ENCODE measurements at places on chromosomes 3 and 15. TPM values are rescaled to one million over a fixed set of nuclear protein-coding genes. Genes with fewer than 3 reads are reported as not detected.

DNA sequence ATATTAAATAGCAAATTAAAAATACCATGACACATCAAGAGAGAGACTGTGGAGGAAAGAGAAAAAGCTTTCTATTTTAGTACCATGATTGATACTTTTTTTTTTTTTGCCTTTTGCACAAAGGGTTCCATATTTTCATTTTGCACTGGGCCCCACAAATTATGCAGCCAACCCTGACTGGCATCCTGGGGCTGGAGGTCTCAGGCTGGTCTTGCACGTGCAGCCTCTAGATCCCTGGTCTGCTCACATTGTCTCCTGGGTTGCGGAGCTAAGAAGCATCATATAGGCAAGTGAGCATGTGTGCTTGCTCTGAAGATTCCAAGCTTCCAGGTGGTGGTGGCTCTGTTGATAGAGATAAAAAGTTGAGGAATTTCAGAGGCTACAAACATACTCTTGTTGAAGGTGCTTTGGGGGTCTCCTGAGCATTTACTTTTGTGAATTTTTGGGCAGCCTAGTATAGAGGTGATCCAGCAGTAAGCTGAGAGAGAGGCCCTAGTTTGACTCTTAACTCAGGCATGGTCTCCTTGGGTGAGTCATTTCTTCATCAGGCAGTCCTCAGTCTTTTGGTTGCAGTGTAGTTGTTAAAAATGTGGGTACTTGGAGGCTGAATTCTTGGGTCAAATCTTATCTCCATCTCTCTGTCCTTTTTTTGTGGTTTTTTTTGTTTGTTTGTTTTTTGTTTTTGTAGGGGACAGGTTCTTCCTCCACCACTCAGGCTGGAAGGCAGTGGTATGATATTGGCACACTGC, 31.3 kb downstream of the SMAD3 start:
- DNase-seq = no peak

DNA sequence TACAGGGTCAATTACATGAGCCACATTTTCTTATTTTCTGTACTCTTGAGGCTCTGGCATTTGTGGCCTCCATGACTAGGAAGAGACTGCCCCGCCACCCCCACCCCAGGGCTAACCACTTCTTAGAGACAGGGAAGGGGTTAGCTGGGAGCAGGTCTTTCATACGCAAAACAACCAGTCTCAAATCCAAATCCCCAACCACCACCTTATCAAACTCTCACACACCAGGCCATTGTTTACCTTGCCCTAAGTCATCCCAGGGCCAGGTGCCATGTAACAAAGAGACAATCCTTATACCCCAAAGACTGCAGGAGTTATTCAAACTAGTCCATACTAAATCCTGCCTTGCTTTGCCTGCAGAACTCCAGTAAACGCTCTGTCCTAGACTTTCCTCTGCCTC, 77.8 kb downstream of the B3GNT5 start:
- no peak for DNase-seq

- no peak for DNase-seq
Observed at GRCh38 chr3:162136136-162136535, 639.5 kb downstream of the OTOL1 start.

DNA sequence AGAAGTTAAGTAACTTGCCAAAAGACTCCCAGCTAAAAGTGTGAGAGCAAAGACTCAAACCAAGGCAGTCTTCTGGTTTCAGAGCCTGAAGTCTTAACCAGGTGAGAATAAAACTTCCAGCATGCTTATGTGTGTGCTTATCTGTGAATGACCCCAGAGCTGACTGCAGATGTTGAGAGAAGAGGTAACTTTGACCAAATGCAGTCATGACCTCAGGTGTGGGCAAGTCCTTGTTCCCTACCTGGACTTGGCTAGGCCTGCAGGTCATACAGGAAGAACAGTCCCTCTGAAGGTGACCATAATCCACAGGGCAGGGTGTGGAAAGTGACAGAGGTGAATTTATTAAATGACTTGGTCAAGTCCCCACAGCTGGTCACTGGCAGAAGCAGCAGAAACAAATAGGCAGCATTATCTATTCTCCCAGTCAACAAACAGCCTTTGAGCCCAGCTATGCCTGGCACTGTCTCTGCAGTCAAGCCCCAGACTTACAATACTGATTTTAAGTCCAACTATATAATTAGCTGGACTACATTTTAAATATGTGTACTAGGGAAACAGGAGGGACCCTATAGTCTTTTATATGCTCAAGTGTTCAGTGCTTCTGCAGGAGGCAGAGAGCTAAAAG, 3.0 kb upstream of the CPEB1 start:
- DNase-seq = no peak

- DNase-seq = peak; percentile 70
Observed at GRCh38 chr15:98953000-98953787, 54.4 kb downstream of the PGPEP1L start.

- DNase-seq = no peak
Observed at GRCh38 chr3:109973733-109974132, 636.4 kb upstream of the DPPA4 start.

DNA sequence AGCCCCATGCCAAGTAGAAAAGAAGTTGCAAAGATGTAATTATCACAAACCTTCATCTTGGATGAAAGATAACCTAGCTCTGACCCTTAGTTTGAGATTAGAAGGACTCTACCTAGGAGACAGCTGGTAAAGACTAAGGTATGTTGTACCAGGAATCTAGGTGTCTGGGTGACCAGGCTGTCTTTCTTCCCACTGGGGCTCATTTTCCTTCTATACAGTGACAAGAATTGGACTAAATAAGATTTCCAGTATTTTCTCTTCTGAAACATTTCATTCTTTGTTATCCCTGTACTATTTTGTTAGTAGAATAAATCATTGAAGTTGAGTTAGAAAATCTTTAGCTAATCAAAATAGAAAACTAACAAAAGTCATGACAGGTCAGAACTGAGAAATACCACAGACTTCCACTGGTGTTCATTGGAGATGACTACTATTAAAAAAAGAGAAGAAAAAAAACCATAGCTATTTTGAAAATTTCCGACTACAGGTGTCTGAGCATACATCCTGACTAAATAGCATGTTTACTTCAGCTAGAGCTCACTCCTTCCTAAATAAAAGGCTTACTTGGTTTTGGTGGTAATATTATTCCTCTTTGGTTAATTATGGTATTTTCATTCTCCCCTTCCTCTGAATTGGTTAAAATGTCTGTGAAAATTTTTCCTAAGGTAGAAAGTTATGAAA, 10.1 kb downstream of the TGFBR2 start:
- no peak for DNase-seq

DNA sequence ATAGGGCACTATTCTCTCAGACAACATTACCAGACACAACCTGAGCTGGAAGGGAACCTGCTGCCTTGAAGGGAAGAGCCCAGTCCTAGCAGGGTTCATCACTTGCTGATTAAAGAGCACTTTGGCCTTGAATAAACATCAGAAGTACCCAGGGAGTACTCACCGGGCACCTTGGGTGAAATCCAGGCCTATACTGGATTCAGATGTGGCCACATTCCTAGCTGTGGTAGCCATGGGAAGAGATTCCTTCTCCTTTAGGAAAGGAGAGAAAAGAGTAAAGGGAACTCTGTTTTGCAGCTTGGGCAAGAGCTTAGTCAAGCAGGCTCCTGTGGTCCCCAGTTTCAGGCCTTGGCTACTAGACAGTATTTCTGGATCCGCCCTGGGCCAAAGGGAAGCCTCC, 195.0 kb downstream of the SPATA16 start:
- no peak for DNase-seq

- DNase-seq = no peak
Observed at GRCh38 chr3:107813026-107813425, 277.8 kb downstream of the CD47 start.

DNA sequence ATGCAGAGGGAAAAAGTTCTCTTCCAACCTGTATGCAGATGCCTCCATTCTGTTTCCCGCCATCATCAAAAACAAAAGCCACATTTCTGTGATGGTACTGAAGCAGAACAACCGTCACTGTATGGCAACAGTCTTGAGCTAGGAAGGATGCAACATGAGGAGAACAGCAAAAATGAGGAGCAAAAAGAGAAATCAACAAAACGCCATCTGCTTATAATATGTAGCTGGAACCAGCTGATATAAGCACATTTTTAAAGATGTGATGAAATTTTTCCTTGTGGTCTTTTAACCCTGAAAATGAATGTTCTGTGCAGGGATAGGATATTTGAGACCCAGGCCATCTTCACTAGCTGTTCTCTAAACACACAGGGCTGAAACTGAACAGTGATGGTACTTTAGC, 287.0 kb downstream of the ZIC4 start:
- no peak for DNase-seq

GRCh38 chr3:16743276-16743675, 138.1 kb upstream of the DAZL start:
- no peak for DNase-seq

DNA sequence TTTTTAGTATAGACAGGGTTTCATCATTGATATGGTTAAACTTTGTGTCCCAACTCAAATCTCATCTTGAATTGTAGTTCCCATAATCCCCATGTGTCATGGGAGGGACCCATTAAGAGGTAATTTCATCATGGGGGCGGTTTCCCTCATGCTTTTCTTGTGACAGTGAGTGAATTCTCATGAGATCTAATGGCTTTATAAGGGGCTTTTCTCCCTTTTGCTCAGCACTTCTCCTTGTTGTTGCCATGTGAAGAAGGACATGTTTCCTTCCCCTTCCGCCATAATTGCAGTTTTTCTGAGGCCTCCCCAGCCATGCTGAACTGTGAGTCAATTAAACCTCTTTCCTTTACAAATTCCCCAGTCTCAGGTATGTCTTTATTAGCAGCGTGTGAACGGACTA, 20.2 kb upstream of the ZNF710 start:
- DNase-seq = no peak

- DNase-seq = no peak
Observed at GRCh38 chr15:92166751-92167405, 226.8 kb upstream of the ST8SIA2 start.

GRCh38 chr3:71905426-71905825, 120.5 kb upstream of the PROK2 start:
- no peak for DNase-seq

DNA sequence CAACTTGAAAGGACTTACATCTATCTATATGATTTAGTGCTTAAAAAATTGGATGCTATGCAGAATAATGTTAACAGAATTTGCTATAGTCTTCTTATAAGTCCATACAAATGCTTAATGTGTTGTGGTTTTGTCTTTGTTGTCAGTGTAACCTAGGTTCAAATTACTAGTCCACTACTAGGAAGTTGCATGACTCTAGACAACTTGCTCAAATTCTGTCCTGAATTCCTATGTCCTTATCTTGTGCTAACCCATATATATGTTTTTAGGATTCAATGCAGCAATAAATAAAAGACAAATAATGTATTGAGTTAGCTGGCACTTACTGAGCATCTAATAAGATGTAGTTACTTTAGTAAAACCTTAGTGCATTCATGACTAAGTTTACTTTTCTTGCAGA, 276.5 kb upstream of the KCNMB2 start:
- no peak for DNase-seq

DNA sequence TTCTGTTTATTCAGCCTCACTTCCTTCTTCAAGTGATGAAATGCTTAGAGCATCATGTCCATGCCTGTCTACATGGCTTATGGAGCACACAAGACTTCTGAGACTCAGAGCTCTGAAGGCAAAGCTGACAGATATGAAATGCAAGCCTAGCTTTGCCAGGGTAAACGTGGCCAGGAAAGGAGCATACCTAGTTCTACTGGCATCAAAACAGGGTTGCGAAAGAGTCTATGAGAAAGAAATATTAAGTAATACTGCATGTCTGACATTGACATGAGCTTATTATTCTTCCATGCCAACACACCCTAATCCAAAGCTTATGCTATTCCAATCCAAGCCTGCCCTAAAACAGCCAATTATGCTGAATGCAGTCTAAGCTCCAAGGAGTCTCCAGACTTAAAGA, 391.5 kb downstream of the ERC2 start:
- DNase-seq = no peak

GOLGA8N gene
- total RNA-seq = 22.9 TPM

FAM81A gene
- 2.5 TPM for total RNA-seq

ALDH1L1 gene
- not detected for total RNA-seq

FSD2 gene
- not detected for total RNA-seq

BCHE gene
- total RNA-seq = not detected

AMT gene
- 3.2 TPM for total RNA-seq

HCLS1 gene
- total RNA-seq = 305 TPM

LACTB gene
- 10.5 TPM for total RNA-seq
